ENCODE measurements at places on chromosomes 5 and 9.

DNA sequence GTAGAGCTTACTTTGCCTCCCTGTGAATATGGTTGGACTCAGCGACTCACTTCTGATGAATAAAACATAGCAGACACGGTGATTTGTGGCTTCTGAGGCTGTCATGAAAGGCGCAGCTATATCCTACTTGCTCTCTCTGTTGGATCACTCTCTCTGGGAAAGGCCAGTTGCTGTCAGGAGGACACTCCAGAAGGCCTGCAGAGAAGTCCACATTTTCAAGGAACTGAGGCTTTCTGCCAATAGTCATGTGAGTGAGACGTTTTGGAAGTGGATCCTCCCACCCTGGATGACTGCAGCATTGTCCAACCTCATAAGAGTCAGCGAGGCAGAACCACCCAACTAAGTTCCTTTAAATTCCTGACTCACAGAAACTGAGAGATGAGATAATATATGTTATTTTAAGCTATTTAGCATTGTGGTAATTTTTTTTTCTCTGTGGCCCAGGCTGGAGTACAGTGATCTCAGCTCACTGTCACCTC, 156.0 kb upstream of the MAST4 start:
- DNase-seq = no peak

GRCh38 chr5:154373729-154374179, 72.0 kb upstream of the SAP30L start:
- DNase-seq = no peak

DNA sequence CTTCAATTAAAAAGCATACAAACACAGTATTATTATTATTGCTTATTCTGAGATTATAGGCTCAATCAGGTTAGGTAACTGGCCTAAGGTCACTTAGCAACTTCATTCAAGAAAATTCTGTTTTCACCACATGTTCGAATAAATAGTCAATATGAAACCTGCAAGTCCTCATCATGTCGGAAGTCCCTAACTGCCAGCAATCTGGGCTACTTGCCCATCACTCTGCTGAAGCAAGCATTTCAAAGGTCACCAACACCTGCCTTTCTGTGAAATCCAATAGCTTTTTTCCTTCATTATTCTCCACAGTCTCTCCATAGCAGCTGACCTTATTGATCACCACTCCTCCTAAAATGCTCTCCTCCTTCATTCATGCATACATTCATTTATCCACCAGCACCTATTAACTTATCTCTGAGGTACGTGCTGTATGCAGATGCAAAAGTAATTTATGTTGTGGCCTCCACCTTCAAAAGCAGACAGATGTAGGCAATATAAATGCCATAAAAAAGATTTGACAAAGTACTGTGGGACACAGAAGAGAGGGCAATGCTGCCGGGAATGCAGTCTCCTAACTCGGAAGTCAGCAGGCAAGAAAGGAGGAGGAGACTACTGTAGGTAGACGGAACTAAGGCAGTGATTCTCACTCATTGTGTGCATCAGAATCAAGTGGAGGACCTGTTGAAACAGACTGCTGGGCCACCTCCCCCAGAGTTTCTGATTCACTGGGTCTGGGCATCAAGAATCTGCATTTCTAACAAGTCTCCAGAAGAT, 310.9 kb downstream of the BNC2 start:
- DNase-seq = peak; percentile 97

GRCh38 chr5:68771221-68771620, 322.6 kb upstream of the SLC30A5 start:
- peak; percentile 34 for DNase-seq

DNA sequence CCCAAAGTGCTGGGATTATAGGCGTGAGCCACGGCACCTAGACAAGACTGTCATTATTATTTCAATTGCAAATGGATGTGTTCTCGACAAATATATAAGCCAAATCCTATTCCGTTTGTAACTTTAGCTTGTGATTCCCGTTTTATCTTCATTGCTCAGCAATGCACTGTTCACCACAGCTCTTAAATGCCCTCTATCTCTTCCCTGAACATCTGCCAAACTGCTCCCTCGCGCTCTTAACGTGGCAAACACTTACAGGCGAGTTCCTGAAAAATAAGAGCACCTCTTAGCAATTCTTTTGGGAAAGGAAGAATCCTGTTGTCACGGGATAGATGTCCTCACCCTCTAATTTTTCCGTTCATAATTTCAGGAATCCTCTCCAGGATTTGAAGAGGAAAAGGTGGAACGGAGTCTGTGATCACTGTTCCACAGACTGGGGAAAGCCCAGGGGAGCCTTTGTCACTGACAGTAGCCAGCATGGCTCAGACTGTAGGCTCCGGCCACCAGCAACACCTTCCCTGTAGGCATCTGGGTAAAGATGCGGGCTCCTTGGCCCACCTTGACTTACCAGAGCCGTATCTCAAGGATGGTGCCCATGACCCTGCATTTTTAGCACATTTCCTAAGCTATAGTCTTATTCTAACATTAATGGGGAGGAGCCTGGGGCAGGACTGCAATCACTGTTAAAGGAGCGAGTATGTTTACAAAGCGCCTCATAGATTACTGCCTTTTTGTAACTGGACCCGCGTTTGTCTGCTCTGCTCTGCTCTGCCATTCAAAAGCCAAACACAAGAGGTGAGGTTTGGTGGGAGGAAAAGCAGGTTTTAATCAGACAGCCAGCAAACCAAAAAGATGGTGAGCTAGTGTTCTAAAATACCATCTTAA, 20.2 kb upstream of the GNPDA1 start:
- peak; percentile 67 for DNase-seq

- DNase-seq = no peak
Observed at GRCh38 chr9:69674716-69675438, 2.7 kb upstream of the APBA1 start.

DNA sequence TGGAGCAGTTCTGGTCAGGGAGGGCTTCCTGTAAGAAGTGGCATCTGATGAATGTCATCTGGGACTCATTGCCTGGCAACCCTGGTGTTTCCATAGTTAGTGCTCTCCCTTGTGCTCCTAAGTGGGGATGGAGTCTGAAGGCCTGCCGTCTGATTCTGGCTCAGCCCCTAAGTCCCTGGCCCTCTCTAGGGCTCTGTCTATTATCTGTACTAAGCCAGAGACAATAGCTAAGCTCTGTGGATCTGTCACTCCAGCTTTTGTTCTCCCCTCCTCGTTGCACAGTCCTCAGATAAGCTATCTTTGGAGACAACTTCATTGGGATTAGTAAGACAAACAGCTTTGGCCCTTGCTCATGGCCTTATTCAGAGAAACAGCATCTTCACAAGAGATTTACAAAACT, 30.6 kb upstream of the TTC1 start:
- no peak for DNase-seq

Measured in NCI-H1092 treated with DMSO at 0.1 percent for 48 hours (cell line).